CD4-positive, alpha-beta T cell treated with Interleukin-6 at 100 ng/mL for 8 hours (primary cell): ENCODE measurements at places on chromosomes 1 and 21.

- DNase-seq = no peak
Observed at GRCh38 chr1:174160109-174160473, 771 bp downstream of the RABGAP1L start.

GRCh38 chr1:21301794-21302440 is 11.7 kb upstream of the ECE1 start:
- no peak for DNase-seq

DNA sequence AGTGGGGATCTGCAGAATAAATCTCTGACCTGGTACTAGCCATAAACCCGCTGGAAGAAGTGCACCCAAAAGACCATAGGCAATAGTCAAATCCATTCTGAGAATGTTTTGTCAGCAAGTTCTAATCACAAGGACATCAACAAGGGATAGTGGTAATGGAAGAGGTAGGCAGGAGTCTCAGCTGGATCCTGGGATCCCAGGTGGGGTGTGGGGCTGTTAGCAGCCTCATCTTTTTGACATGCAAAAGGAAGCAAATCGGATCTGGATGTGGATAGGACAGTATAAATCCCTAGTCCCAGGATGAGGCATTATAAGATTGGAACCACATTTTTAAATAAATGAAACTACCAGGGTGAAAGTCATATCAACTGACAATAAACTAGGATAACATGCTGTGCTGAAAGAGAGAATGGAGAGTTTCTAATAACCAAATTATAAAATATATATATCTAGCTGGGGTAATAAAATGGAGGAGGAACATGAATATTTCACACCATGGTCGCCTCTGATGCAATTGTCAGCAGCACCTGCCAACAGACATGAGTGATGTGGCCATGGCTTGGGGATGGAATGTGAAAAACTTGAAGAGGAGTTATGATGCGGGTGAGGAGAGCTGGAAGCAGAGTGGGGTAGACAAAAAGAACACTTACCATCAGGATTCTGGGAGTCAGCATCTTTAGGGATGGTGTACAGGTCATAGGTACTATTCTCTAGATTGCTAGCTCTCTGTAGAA is 23.7 kb upstream of the PEX19 start:
- no peak for DNase-seq

- DNase-seq = no peak
Observed at GRCh38 chr1:91836331-91837040, 49.5 kb downstream of the TGFBR3 start.

DNA sequence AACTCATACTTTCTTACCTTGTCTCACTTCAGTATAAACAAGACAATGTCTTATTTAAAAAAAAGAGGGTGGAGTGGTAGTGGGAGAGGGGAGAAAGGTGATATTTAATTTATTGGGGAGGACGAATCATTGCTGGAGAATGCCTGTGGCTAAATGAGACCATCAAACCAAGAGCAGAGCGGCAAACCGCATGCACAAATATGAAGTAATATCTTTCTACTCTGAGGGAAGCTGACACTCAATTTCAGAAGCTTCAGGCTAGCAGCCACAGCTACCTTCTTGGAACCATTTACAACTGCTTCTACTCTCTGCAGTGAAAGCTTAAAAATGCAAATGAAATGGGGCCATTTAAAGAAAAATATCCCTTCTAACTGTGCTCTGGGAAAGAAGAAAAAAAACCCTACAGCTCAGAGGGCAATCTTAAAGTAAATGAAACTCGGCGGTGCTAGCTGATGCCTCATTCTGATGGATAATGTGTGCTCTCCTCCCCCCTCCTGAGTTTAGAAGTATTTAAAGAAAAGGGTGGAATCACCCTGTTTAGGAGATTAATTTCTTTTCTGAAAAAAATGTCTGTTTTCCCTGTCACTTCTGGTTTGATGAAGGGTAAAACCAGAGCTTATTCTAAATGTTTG is 178.2 kb upstream of the CAMK1G start:
- no peak for DNase-seq

- no peak for DNase-seq
Observed at GRCh38 chr1:33880305-33880704, 16.4 kb downstream of the HMGB4 start.

GRCh38 chr1:35171579-35171978 is 21.4 kb downstream of the SFPQ start:
- no peak for DNase-seq

DNA sequence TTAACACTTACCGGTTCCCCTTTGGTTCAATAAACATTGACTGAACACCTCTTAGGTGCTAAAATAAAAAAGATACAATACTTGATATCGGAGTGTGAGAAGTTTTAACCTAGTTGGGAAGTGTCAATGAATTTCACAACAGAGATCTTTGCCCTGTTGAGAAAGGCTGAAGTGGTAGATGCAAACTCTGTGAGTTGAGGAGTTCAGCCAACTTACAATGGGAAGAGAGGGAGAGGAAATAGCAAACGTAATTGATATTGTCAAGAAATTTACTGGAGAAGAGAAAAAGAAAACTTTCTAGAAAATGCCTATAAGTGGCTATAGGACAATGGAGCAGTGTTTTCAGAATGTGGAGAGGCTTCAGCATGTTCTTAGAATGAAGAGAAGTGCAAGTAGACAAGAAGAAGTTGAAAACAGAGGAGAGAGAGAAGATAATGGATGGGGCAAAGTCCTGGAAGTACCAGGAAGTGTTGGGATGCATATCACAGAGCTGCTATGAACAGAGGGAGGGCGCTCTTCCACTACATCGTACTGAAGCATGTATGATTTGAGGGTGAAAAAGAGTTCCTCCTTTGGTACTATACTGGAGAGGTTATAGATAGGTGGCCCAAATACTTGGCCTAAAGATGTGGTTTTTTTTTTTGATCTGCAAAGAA is 48.9 kb downstream of the MEF2D start:
- no peak for DNase-seq

- no peak for DNase-seq
Observed at GRCh38 chr1:214637125-214637524, 34.1 kb downstream of the CENPF start.

GRCh38 chr1:27416387-27417111 is 24.1 kb downstream of the GPR3 start:
- DNase-seq = peak; percentile 68
